ENCODE measurements at places on chromosomes 4 and X. TPM values are rescaled to one million over a fixed set of nuclear protein-coding genes. Genes with fewer than 3 reads are reported as not detected.
A peak's percentile ranks its signal among the peaks of the same experiment; 100 is the strongest.

FRMPD4 gene
- 1.5 TPM for total RNA-seq

C4orf36 gene
- 0.27 TPM for total RNA-seq

TLR2 gene
- total RNA-seq: 12.1 TPM

TBX22 gene
- not detected for total RNA-seq

WDR17 gene
- 7.6 TPM for total RNA-seq

GLOD5 gene
- 18.4 TPM for total RNA-seq

NAP1L3 gene
- total RNA-seq: not detected

CRMP1 gene
- 2.1 TPM for total RNA-seq

FHIP1A gene
- 40.8 TPM for total RNA-seq

TKTL2 gene
- not detected for total RNA-seq

ITM2A gene
- 27.7 TPM for total RNA-seq

CLDN22 gene
- not detected for total RNA-seq

DNA sequence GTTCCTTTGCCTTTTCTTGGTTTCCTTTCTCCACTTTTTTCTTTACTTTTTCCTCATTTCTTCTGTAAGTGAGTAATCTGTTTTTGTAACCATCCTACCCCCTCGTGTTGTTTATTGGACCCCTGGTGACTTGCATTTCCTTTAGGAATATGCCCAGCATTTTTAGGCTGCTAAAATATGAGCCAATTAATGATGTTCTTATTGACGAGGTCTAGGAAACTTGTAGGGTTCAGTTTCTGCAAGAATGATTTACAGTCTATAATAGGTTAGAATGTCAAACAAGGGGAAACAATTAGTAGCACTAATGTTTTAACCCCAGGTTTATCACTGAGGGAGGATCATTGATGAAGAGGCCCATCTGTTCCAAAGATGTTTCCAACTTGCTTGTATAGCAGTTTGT is 79.0 kb downstream of the CPE start:
- DNase-seq: no peak

DNA sequence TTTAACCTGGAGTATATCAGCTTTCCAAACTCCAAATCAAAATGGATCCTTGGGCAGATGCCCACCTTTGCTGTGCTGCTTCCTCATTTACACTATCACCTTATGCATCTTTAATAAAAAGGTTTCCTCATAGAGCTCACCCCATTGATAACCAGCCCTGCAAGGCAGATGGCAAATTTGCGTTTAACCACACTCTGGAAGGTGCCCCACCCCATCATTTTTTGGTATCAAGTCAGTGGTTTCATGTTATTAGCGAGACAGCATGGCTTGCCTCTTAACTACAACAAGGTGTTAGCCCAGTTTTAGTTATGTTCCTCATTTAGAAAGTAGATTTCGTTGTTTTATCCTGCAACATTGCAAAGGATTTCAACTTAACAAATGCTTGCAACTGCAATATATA is 214.0 kb upstream of the WDFY3 start:
- no peak for DNase-seq

DNA sequence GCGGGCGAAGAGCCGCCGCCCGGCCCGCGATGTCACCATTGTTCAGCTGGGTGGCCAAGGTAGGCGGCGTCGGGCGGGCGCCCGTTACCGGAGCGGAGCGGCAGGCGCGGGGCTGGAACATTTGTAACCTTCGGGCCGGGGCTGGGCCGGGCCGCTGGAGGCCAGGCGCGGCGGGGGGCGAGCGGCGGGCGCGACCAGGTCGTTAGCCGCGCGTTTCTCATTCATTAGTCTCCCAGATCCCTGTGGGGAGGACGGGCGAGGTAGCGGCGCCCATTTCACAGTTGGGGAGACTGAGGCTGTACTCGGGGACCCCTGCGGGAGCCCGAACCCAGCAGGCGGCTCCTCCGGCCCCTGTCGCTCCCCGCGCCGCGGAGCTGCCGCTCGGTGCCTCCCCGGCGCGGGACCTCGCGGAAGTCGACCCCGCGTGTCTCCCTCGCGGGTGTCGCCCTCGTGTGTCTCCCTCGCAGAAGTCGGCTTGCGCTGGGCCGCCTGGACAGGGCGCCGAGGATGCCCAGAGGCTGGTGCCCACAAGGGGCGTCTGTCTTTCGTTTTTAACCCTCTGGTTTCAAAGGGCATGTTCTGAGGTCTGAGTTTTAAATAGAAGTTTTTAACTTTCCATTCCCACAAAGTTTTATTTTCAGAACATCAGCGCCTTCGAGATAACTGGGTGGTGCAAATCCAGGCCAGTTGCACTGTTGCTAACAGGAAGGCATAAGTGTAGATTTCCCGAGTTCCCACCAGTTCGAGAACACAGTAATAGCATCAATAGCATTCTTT is 17.5 kb downstream of the PTTG2 start:
- peak; percentile 84 for DNase-seq

GRCh38 chr4:169150806-169151205 is 120.0 kb downstream of the SH3RF1 start:
- DNase-seq: no peak

DNA sequence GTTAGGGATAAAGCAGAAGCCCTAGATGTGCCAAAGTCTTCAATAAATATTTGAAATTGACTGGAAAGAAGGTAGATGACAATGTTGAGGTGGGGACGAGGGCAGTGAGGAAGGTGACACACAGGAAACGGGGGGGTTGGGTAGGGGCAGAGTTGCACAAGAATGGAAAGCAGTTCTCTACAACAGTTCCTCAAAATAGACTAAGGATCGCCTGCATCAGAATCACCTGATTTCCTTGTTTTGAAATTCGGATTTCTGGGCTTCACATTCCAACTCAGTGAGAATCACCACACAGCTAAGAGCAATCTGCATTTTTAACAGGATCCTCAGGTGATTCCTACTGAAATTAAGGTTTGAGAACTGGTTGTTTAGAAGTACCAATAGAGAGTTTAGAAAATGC is 70.6 kb downstream of the ARFIP1 start:
- DNase-seq: no peak

DNA sequence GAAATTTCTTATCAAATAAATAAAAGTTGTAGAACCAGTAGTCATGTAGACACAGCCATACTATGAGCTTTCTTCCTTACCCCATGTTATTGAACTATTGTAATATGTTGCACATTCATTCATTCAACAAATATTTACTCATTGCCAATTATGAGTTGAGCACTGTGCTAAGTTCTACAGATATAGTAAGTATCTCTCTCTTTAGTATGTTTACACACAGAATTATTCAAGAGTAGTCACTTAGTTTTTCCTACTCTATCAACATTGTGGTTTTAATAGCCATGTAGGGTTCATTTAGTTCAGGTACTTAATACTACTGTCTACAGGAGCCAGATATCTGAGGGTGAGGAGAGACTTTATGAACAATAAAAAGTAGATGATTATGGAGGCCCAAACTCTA is 86.2 kb downstream of the TEX13A start:
- no peak for DNase-seq

DNA sequence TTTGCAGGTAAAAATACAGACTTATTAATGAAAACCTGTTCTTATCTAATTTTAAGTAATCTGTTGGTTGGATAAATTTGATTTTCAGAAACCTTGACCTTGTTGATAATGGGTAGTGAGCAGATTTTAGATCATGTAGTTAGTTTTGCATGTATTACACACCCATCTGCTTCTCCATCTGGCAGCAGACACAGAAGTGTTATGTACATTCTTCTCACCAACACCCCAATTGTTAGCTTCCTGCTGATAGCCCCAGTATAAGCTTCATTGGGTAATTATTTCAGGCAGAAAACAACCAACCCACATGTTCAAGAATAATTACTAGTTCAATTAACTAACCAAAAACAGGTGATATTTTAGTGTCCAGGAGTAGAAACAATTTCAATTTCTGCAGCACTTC is 1740.5 kb upstream of the AGA start:
- DNase-seq: no peak

DNA sequence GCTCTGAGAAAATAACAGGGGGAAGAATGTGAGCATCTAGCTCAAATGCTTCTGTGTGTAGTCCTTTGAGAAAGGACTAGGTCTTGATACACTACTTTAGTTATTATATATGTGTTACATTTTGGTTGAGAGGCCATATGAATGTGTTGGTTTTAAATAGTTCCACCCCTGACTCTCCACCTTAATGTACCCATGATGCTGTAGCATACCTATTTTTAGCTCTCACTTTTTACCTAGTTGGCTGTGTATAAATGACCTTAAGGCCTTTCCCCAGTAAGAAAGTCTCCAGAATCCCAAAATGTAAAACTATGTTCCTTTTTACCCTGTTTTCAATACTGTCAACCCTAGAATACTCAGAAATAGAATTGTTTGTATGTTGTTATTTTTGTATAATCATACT is 20.0 kb upstream of the NPNT start:
- DNase-seq: no peak

GRCh38 chr4:1170976-1171310 is 1.4 kb downstream of the SPON2 start:
- DNase-seq: no peak

GRCh38 chr4:139806929-139807328 is 141.3 kb downstream of the MGST2 start:
- DNase-seq: no peak

- DNase-seq: no peak
These were observed 28.5 kb downstream of the RNF212 start for GRCh38 chr4:1084796-1085403.

DNA sequence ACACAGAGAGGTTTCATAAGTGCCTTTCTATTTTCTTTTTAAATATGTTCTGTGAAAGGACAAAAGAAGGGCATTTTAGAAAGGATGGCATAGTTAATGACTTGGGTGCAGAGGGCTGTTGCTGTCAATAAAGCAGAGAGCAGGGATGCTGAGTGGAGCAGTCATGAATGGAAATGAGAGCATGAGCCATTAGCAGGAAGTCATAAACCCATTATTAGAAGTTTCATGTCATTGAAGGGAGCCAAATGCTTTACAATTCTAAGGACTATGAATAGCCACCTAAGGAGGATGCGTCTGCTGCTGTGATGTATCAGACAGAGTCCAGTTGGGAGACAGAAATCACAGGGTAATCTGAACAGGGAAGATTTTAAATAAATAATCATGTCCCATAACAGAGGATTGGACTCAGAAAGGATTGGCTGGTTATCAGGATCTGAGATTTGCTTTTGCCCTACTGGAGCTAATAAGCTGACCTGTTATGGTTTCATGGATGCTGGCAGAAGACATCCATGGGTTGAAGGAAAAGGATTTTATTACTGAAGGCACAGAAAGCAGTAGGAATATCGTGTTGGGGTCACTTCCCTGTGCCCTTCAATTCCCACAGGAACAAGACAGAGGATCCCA is 47.5 kb upstream of the WDR19 start:
- DNase-seq: no peak

DNA sequence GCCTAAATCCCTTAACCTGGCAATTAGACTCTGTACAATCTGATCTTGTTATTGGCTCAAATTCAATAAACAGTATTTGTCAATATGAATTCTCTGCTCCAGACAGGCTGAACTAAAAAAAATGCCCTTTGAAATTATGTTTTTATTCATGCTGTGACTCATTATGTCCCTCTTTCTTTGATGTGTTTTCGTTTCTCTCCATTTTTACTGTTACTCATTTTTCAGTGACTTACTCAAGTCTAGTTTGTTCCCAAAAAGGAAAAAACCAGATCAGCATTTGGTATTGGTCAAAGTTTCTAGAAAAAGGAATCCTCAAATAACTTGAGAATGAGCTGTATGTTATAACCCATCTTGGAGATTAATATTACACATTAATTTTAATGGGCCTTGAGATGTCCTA is 40.4 kb downstream of the UNC5C start:
- DNase-seq: no peak

GRCh38 chr4:19924761-19925160 is 326.9 kb upstream of the SLIT2 start:
- DNase-seq: no peak

GRCh38 chr4:42302348-42302747 is 94.9 kb upstream of the SHISA3 start:
- DNase-seq: no peak

GRCh38 chr4:110164251-110164650 is 34.2 kb downstream of the ELOVL6 start:
- DNase-seq: no peak

DNA sequence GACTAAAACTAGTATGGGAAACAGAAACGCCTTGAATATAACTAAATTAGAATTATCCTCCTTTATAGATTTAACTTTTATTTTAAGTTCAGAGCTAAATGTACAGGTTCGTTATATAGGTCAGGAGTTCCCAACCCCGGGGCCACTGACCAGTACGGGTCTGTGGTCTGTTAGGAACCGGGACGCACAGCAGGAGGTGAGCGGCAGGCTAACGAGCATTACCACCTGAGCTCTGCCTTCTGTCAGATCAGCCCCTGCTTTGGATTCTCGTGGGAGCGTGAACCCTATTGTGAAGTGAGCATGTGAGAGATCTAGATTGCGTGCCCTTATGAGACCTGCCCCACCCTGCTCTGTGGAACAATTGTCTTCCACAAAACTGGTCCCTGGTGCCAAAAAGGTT is 51.0 kb downstream of the FAT4 start:
- no peak for DNase-seq

DNA sequence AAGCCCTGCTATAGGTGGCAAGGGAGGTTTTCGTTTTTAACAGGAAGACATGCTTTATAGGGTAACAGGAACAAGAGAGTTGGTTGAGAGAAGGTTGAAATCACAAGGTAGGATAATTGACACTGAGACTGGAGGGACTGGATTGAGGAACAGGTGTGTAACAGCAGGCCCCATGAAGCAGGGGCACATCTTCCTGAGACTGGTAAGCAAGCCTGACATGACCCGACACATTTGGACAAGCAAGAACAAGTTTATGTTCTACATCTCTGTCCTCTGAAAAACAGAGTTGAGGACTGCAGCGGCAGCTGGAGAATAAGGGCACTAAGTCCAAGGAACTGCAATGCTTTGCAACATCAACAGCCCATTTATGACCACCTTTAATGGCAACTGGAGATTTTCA is 5.2 kb downstream of the RPS4X start:
- DNase-seq: no peak

- no peak for DNase-seq
These were observed 11.9 kb downstream of the TSC22D3 start for GRCh38 chrX:107763647-107764046.

DNA sequence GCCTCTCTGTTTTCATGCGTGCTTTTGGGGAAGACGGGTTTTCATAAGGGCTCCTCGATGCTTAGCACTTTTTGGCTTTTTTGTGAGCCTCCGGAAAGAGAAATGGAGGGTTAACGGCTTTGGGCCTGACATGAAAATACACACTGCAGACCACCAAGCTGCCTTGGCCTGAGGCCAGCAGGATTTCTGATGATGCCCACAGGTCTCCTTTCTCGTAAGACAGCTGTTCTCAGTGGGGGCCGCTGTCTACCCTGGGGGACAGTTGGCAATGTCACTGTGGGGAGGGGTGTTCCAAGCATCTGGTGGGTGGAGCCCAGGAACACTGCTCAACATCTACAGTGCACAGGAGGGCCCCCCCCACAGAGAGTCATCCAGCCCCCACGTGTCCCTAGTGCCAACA is 29.4 kb upstream of the CLDN34 start:
- no peak for DNase-seq

DNA sequence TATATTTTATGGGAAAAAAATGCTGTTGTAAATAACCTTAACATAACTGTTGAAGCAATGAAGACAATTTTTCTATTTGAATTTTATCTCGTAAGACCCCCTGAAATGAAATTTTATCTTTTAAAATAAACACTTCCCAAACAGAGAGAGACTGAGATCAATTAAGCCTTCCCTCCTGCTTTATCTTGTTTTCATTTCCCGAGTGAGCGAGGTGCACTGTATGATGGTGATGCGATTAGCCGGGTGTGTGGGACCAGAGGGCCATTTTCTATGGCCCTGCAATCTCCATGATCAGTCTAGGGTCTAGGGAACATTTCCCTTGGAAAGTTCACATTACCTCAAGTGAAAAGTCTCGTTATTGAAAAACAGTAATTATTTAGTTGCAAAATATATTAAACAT is 134.1 kb upstream of the MID1 start:
- no peak for DNase-seq

- no peak for DNase-seq
These were observed 98.8 kb upstream of the CLNK start for GRCh38 chr4:10783351-10783750.
